ENCODE measurements at places on chromosomes 1 and 21. TPM values are rescaled to one million over a fixed set of nuclear protein-coding genes. Genes with fewer than 3 reads are reported as not detected.

DNA sequence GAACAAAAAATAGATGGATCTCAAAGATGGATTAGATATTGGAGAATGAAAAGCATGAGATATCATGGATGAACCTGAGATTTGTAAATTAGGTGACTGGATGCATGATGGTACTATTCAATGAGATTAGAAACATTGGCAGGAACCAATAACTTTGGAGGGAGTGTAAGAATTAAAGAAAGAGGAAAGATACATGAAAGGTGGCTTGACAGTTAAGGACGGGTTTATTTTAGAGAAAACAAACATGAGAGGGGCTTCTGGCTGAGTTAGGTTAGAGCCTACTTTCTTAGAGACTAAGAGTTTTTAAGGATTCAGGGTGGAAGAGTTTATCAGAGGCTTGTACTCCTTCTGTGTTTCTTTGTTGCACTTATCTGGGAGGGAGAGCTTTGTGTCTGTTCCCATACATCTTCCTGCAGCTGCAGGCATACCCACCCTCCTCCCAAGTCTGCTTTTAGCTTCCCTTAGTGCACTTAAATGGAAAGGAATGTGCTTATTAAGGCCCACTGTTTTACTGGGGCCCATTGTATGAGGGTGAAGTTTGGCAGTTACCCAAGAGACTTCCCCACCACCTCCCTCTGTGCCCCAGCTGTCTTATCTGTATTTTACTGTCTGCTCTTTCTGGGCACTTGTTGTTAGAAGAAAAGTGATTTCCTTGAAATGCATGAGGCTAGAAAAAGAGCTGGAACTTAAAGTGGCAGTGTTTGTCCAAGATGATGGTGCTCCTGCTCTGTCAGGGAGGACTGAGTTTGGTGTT lies 26.1 kb upstream of the CR2 start:
- no peak for DNase-seq

- no peak for DNase-seq
Measured at GRCh38 chr1:61441723-61442262, 283.1 kb downstream of the TM2D1 start.

DNA sequence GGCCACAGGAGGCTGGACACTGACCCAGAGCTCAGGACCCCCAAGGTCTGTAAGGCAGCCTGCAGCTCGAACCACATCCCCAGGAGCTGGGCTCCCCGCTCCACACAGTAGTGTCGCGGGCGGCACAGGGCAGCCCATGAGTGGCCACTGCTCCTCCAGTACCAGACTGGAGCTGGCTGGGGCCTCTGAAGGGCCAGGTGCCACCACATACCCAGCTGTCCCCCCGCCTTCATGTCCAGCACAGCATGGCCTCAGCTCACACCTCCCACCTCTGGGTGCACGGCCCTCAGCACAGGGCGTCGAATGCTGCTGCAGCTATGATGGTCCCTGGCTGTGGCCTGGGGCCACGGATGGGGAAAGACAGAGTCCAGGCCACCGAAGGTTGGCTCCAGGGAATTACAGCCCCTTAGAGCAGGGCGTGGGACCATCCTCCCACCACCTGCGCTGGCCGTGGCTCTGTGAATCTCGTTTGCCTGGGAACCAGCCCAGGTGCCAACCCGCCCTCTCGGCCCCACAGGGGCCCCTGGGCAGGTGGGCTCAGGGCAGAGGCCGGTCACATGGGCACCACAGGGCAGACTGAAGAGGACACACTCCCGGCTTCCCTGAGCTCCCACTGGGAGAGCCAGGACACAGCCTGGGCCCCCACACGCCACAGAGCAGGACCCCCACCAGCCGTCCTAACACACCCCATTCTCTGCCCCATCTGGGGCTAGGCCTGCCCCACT lies 2.1 kb upstream of the TNFRSF4 start:
- no peak for DNase-seq

GRCh38 chr1:60510162-60510561 lies 436.6 kb upstream of the C1orf87 start:
- DNase-seq = no peak

- DNase-seq = no peak
Measured at GRCh38 chr1:244665771-244666217, 12.9 kb downstream of the DESI2 start.

DNA sequence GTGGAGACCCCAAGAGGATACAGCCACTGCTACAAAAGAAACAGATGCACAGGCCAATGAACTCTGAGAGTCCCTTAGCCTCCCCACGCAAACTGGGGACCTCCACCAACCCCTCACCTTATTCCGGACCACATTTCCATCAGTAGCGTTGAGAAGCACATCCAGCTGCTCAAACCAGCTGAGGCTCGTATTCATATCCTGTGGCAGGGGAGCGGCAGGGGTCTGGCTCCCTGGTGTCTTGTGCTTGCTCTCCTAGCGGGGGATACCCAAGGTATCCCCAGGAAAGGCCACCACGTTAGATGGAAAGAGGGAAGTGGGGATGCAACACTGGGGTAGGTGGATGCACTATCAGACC lies 481 bp downstream of the CCDC163 start:
- DNase-seq = no peak

DNA sequence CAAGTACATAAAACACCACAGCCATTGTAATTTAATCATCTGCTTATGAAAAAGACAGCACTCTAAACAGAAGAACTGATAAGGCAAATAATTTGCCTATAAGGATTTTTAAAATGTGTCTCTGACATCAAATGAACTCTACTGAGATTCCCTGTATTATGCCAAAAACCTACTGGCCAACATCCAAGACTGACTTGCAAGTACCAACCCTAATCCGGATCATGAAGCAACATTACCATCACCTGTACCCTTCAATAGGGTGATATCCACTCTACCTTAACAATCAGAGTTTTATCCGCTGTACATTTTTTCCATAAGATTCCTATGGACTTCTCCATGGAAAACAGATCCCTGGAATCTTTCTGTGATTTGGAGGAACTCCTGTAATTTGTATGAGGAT lies 4.6 kb downstream of the RGS7 start:
- no peak for DNase-seq

GRCh38 chr1:112337028-112337531 lies 58.9 kb upstream of the CTTNBP2NL start:
- DNase-seq = no peak

DNA sequence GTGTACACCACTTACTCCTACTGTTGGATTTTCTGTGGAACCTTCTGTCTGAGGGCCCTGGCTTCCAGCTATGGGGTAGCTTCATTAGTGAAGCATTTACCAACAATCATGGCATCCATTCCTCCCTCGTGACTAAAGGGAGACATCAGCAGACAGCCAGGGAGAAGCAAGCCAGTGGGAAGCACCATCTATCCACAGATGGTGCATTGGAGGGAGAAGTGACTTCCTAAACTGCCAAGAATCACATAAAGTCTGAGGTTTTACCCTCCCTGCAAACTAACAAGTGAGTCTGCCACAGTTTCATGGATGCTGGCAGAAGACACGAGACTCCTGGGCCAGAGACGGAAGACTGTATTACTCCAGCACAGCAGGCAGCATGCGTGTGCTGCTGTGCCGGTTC lies 31.4 kb downstream of the UMODL1 start:
- no peak for DNase-seq

DNA sequence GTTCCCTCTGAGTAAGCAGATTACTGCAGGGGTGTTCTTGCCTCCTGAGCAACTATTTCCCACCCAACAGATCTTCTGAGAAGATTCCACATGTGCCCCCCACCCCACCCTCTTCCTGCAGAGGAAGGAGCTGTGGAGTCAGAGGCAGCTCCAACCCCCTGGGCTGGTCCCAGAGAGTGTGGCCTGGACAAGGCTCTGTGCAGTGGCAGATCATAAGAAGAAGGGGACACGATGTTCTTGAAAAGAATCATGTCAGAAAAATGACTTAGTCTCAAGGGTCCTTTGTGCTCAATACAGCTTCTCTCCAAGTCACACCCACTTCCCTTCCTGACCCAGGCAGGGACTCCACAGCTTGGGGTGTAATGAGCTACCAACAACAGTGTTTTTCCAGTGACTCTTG lies 95.2 kb downstream of the SYF2 start:
- no peak for DNase-seq

GRCh38 chr1:39849203-39849602 lies 34.1 kb downstream of the TRIT1 start:
- DNase-seq = no peak

DNA sequence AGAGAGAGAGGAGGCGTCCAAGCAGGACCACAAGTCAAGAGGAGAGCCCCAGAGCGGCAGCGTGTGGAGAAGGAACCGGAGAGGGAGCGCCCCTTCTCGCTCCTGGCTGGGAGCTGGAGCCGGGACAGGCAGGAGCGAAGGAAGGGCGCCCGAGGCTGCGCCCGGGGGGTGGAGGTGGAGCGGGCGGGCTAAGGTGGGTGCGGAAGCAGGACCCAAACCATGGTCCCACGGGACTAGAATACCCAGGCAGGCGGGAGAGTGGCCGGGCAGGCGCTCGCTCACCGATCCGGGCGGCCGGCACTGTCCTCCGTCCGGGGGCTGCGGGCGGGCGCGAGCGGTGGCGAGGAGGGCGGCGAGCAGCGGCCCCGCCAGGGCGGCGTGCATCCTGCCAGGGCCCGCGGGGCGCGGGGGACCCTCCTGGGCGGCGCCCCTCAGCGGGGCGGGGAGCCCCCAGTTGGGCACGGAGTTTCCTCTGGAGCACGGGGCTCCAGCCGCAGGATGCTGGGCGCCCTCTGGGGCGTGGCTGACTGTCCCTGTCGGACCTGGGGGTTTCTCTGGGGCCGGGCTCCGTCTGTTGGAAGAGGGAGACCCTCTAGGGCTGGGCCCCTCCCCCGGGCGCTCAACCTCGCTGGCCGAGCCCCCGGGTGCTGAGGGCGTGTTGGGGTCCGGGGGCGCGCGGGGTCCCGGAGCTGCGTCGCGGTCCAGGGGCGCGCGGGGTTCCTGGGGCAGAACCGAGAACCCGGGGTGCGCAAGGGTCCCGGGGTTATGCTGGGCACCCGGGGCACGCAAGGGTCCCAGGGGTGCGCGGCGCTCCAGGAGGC lies 569 bp downstream of the TRABD2B start:
- DNase-seq = no peak

- peak; percentile 73 for DNase-seq
Measured at GRCh38 chr1:161192476-161193465, 6.1 kb downstream of the ADAMTS4 start.

- no peak for DNase-seq
Measured at GRCh38 chr1:101820071-101820470, 176.7 kb downstream of the OLFM3 start.

- DNase-seq = no peak
Measured at GRCh38 chr21:39527664-39528381, 76.1 kb downstream of the SH3BGR start.

GRCh38 chr21:41768437-41769042 lies 1.7 kb upstream of the RIPK4 start:
- no peak for DNase-seq

GRCh38 chr1:21874328-21874727 lies 62.3 kb downstream of the LDLRAD2 start:
- no peak for DNase-seq

- no peak for DNase-seq
Measured at GRCh38 chr1:78475888-78476610, 14.7 kb upstream of the PTGFR start.

KCNA2 gene
- total RNA-seq = 4.1 TPM

IGFN1 gene
- not detected for total RNA-seq

SZRD1 gene
- 163 TPM for total RNA-seq

OPTC gene
- not detected for total RNA-seq

LAPTM5 gene
- total RNA-seq = 464 TPM

MAEL gene
- not detected for total RNA-seq
